ENCODE measurements at places on chromosomes 5 and 9.

GRCh38 chr5:124747791-124748686, 1.6 kb upstream of the ZNF608 start:
- DNase-seq, result peak; percentile 76

GRCh38 chr5:148556835-148557234, 97.5 kb downstream of the HTR4 start:
- DNase-seq, result no peak

- DNase-seq, result no peak
Observed at GRCh38 chr5:84382363-84383295, 2.1 kb downstream of the EDIL3 start.

DNA sequence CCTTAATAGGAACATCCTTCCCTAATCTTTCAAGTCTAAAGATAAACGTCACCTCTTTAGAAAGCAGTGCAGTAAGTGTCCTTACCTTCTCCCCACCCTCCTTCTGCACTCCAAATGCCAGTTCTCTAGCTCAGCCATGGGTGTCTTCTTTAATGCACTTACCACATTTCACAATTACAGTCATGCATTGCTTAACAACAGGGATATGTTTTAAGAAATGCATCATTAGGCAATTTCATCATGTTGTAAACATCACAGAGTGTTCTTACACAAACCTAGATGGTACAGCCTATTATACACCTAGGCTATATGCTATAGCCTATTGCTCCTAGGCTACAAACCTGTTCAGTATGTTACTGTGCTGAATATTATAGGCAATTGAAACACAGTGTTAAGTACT, 91.2 kb downstream of the RFX3 start:
- DNase-seq, result no peak

DNA sequence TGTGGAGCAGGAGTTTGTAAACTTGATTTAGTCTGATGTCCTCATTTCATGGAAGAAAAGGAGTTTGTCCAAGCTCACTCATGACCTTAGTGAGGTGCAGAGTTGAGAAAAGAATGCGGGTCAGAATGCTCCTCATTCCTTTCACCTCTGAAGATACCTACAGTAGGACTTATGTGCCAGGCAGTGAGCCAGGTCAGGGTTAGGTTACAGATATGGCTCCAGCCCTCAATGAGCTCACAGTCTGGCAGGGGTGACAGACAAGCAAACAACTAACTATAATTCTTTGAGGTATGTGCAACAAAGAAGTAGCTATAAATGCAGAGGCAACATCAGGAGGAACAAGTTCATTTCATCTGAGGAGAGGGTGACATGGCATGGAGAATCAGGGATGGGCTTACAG, 102.5 kb downstream of the SPATA31D1 start:
- no peak for DNase-seq

GRCh38 chr9:115412656-115413055, 294.7 kb upstream of the TNC start:
- no peak for DNase-seq

DNA sequence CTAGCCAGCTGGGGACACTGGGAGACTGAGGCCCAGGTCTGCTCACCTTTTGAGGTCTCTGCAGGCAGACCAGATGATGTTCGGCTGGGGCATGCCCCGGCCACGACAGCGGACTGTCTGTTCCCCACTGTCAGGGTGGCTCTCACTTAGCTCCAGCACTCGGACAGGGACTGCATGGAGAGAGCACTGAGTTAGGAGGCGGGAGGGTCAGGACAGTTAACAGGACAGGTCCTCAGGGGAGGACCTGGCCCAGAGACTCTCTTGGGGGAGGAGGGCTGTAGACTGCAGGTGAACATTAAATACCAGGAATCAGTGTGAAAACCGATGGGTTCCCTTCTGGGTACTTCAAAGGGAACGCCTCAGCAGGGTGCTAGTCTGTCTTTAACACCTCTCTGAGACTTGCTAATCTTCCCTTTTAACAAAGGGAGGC, 25.1 kb downstream of the PDGFRB start:
- no peak for DNase-seq

DNA sequence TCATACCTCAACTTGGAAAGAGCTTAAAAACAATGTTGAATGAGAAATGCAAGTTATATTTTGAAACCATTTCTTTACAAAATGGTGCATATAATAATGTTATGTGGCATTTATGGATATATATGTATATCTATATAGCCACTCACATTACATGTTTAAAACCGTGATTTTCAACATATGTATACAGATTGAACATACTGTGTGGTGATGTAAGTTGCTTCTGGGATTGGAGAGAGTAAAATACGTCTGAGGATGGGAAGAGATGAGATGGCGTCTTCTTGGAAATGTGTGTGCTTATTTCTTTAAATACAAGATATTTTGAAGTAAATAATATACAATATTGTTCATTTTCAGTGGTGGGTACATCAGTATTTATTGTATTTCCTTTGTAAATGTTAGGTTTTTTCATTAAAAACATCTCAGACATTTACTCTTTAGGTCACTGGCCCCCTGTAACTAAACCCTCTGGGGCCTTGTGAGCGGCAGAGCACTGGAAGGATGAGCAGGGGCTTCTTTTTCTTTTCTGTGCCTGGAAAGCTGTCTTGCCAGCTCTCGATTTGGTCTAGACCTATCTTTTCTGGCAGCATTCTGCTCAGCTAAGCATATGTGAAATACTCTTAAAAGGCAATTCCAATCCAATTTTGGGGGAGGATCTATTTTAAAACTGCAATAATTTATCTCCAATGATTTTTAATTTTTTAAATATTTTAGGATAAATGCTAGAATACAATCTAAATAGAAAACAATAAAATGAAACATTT, 42.8 kb upstream of the HMHB1 start:
- DNase-seq, result no peak

GRCh38 chr5:174359071-174359470, 313.6 kb downstream of the NSG2 start:
- no peak for DNase-seq

DNA sequence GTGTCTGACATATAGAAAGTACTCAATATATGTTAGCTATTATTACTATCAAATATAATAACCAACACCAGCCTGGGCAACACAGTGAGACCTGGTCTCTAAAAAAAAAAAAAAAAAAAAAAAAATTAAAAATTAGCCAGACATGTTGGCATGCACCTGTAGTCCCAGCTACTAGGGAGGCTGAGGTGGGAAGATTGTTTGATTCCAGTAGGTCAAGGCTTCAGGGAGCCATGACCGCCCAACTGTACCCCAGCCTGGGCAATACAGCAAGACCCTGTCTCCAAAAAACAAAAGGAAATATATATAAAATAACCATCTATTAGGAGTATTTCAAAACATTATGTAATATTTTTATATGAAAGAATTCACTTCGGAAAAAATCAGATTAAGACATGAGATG, 40.6 kb downstream of the CLINT1 start:
- DNase-seq, result no peak

GRCh38 chr9:32398207-32398606, 13.8 kb downstream of the ACO1 start:
- no peak for DNase-seq

GRCh38 chr9:78830301-78830700, 533.4 kb downstream of the PSAT1 start:
- no peak for DNase-seq

- DNase-seq, result no peak
Observed at GRCh38 chr5:120555345-120555744, 91.2 kb downstream of the PRR16 start.

- DNase-seq, result no peak
Observed at GRCh38 chr9:97848215-97848479, 4.9 kb upstream of the FOXE1 start.

GRCh38 chr9:77885104-77885672, 146.4 kb downstream of the GNAQ start:
- DNase-seq, result no peak

DNA sequence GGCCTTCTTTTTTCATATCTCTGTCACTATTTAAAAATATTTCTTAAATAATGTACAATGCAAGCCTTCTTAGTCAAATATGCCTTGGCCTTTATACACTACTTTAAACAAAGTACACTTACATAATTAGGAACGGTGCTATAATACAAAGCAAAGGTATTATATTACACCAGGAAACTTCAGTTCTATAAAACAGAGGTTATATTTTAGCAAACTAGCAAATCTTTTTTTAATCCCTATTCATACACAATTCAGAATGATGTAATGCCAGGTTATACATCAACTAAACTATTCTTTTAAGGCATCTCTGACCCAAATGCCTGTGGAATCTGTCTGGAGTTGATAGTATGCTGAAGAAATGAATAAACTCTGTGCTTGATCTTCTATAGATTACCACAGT, 10.7 kb upstream of the LURAP1L start:
- DNase-seq, result no peak

DNA sequence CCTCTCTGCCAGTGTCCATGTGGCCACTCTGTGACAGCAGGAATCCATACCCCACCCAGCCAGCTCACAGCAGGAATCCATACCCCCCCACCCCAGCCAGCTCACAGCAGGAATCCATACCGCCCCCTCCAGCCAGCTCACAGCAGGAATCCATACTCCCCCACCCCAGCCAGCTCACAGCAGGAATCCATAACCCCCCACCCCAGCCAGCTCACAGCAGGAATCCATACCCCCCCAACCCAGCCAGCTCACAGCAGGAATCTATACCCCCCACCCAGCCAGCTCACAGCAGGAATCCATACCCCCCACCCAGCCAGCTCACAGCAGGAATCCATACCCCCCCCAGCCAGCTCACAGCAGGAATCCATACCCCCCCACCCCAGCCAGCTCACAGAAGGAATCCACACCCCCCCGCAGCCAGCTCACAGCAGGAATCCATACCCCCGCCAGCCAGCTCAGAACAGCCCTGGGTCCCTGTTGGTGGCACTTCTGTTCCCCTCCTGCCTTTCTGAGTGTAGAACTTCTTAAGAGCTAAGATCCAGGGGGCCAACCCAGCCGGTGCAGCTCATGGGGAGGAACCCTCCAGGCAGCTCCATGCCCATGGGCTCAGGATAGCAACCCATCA, 8.4 kb upstream of the RXRA start:
- DNase-seq, result no peak

- DNase-seq, result no peak
Observed at GRCh38 chr5:150120617-150121447, 34.5 kb upstream of the CSF1R start.

DNA sequence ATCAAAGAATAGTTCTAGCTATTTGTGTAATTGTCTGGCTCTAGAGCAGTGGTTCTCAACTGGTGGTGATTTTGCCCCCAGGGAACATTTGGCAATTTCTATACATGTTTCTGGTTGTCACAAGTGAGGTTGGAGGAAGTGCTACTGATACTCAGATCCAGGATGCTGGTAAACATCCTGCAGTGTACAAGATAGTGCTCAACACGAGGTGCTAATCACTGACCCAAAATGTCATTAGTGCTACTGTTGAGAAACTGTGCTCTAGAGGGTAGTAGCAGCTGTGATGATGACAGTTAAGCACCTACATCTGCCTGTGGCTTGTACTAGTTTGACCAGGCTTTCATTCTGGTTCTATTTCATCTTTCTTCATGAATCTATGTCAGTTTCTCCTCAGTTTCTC, 22.1 kb downstream of the LRRC19 start:
- DNase-seq, result no peak

GRCh38 chr5:92567831-92568450, 1013.1 kb downstream of the NR2F1-AS1 start:
- no peak for DNase-seq

- no peak for DNase-seq
Observed at GRCh38 chr5:96629774-96630173, 32.4 kb upstream of the CAST start.

DNA sequence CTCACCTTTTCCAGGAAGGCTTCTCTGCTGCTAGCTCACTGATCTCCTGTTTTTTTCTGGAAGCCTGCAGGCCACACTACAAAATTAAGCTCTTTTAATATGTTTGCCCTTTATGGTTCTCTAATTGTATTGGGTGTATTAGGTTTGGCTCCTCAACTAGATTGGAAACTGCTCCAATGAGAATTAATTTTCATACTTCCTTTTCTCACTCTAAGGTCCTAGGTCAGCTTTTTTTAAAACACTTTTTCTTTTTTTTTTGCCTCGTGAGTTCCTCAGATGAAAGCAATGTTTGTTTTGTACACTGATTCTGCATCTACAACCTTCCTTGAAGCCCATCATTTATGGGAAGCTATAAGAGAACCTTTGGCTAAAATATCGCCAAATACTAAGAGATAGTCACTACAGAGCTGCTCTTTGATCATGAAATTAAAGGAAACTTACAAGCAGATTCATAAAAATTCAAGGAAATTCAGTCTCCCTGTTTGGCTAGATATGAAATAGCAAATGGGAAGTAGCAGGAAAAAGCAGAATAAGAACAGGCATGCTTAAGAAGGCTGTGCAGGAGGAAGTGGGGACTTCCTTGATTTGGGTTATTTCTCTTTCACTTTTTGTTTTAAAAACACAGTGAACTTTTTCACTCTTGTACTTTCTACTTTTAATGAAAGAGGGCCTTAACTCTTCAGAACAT, 55.2 kb upstream of the FYB1 start:
- DNase-seq, result no peak

DNA sequence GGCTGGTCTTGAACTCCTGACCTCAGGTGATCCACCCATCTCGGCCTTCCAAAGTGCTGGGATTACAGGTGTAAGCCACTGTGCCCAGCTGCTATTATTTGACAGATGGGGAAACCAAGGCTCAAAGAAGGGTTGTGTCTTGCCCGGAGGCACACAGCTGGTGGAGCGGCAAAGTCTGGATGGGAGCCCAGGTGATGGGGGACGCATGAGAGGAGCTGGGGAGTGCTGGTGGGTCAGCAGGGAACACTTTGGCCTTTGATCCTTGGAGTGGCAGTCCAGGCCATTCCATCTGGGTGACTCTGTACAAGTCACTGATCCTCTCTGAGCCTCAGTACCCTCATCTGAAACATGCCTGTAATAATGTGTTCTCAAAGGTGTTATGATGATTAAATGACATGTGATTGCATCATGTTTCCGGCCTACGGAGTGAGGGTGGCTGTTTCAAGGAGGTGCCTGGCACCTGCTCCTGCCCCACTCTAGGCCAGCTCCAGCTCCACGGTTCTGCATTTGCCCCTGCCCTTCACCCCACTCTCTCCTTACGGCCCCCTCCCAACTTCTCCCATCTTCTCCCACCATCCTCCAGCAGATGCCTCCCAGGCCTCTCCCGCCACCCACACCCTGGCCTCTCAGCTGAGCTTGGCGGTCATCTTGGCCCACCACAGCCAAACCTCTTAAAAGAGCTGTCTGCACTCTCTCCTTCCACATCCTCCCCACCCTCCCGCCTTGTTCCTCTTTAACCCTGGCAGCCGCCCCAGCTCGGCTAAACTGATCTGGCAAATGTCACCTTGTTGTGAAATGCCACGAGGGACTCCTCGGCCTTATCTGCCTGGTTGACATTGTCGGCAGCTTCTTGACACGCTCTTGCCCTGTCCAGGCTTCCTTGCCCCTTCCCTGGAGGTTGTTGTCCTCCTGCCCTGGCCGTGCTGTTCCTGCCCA, 5.5 kb upstream of the DBN1 start:
- peak; percentile 75 for DNase-seq

DNA sequence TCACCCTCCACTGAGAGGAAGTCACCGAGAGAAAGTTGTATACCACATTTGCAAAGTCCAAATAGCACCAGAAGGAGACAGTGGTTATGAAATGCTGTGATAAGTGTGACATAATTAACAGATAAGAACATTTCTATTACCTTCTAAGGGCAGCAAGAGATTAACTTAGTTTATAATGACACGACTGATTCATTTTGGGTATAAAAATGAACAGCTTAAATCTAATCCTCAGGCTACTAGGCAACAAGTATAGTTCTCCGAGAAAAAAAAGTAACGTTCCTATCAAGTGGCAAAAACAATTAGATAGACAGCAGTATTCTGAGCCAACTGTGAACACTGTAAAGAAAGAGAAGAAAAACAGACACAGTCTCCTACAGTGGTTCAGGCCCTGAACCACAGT, 431.2 kb upstream of the GRAMD2B start:
- DNase-seq, result no peak

GRCh38 chr5:96402500-96402899, 30.5 kb downstream of the PCSK1 start:
- no peak for DNase-seq
